Activated naive CD8-positive, alpha-beta T cell treated with anti-CD3 and anti-CD28 coated beads, Interleukin-2, amount 50 U/mL, for 24 hours (primary cell): ENCODE measurements at places on chromosomes 6 and 20.

- DNase-seq: peak; percentile 43
Observed at GRCh38 chr6:113632220-113632864, 224.8 kb upstream of the MARCKS start.

GRCh38 chr6:9178071-9178470 is 742.7 kb upstream of the SLC35B3 start:
- DNase-seq: no peak

DNA sequence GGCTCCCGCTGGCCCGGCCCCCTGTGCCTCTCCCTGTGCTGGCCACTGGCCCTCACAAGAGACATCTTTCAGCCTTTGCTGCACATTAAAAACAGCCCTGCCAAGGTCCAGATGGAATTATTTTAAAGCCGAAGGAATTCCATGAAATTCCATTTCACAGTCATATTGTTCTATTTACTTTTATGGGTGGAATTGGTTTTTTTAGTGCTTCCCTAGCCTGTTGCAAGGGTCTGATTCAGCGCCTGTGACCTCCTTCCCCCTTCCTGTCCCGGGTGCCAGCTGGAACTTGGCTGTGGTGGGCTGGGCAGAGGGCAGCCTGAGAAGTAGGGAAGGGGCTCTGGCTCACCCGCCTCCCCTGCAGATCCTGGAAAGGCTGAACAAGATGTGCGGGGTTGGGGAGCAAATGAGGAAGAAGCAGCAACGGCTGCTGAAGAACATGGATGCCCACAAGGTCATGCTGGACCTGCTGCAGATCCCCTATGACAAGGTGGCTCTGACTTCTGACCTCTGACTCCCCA is 34.3 kb downstream of the UQCC2 start:
- no peak for DNase-seq

- no peak for DNase-seq
Observed at GRCh38 chr6:53119772-53120409, 28.8 kb downstream of the GCM1 start.

GRCh38 chr6:107083921-107084320 is 31.4 kb downstream of the BEND3 start:
- DNase-seq: no peak

GRCh38 chr6:9009931-9010330 is 574.6 kb upstream of the SLC35B3 start:
- DNase-seq: no peak
